COR-L47 (cell line): ENCODE measurements at places on chromosomes 12 and 14.

- DNase-seq: no peak
Observed at GRCh38 chr12:63149909-63150712, 890 bp downstream of the AVPR1A start.

DNA sequence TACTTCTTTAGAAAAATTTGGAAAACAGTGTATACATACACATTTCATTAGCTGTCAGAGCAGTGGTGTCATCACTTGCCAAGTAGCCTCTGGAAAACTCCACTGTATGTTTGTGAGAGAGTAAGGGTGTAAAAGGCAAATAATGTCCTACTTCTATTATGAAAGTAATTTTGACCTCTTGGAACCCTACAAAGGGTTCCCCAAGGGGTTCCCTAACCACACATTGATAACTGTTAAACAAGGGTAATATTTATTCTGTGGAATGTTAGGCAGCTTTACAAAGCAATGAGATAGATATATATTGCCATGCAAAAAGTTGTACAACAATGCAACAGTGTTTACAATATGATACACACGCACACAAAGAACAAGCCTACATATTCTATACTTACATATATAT, 18.6 kb upstream of the DHRS2 start:
- DNase-seq: no peak

GRCh38 chr12:121441555-121441954, 41.6 kb downstream of the RNF34 start:
- DNase-seq: no peak

DNA sequence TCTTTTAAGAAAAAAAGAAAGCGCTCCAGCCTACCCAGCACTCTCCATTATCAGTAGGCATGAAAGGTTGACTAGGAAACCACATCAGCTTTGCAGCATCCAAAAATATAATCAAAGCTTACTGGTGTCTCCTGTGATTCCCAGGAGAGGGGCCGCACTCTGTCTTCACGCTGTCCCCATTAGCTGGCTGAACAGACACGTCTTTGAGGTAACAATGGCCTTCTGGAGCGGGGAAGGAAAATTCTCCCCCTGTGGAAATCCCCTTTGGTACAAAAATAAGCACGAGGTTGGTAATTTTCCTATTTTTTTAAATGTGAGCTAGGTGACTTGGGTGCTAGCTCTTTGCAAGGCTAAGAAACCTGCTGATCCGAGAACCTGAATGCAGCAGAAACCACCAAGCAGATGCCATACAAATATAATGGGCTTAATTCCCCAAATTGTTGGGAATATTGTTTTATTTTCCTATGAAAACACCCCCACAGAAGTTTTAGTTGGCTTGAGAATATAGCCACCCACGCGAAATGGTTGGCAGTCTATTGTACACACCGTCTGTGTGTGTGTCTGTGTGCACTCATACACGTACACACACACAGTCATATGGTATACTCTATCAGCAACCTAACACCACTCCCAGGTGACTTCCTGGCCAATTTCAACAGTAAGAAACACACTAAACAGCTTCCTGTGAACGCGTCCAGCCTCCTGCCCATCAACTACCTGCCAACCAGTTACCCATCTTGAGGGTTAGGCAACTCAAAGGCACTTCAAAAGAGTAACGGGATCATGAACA, 71.2 kb downstream of the KSR2 start:
- DNase-seq: no peak

GRCh38 chr12:104643093-104643818, 186.5 kb downstream of the CHST11 start:
- DNase-seq: no peak

GRCh38 chr12:58363971-58364370, 422.6 kb downstream of the ATP23 start:
- no peak for DNase-seq

DNA sequence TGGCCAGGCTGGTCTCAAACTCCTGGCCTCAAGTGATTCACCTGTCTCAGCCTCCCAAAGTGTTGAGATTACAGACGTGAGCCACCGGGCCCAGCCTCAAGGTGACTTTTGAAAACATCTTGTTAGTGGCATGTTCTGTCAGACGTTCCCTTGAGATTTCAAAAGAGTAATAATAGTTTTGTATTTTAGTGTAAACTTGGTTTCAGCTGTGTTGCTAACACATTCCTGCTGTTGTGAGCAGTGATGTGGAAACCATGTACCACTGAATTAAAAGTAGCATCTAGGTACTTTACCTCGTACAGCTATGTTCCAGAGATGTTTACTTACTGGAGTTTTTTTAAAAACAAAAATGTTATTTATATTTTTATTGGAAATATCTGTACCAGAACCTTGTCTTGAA, 111.3 kb downstream of the AEBP2 start:
- no peak for DNase-seq

DNA sequence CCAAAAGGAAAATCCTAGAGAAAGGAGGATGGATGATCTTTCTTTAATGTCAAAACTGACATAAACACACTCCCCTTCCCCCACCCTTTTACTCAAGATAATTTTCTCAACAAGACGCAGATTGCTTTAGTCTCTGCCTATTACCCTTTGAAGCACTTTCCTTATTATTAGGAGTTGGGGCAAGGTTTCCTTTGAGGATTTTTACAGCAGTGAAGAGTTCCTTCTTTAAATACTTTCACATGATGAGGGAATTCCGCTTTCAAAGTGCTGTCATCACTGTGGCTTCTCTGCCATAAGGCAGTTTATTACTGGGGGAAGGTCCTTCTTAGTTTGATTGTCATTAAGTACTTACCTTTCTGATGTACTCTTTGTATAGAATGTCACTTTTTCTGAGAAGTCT, 172.1 kb downstream of the MSRB3 start:
- no peak for DNase-seq

- DNase-seq: peak; percentile 6
Observed at GRCh38 chr14:64910847-64911495, 3.3 kb upstream of the CHURC1 start.

GRCh38 chr14:38038986-38039385, 168.7 kb upstream of the SSTR1 start:
- DNase-seq: no peak

GRCh38 chr12:109714141-109714912, 702 bp downstream of the FAM222A start:
- DNase-seq: peak; percentile 59

- DNase-seq: no peak
Observed at GRCh38 chr12:16389594-16389993, 42.1 kb downstream of the MGST1 start.

GRCh38 chr12:836952-837351, 84.6 kb downstream of the WNK1 start:
- no peak for DNase-seq
